ENCODE measurements at places on chromosomes 2 and 18.

DNA sequence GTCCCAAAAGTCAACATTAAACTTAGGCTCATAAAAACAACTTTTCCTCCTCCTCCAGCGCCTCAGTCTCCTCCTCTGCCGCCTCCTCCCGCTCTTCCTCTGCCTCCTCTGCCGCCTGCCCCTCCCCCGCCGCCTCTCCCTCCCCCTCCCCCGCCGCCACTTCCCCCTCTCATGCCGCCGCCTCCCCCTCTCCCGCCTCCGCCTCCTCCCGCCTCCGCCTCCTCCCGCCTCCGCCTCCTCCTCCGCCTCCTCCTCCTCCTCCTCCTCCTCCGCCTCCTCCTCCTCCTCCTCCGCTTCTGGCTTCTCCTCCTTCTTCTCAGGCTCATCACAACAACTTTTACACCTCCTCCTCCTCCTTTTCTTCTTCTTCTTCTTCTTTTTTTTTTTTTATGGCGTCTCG is 599.9 kb downstream of the TMEM182 start:
- DNase-seq, result no peak

DNA sequence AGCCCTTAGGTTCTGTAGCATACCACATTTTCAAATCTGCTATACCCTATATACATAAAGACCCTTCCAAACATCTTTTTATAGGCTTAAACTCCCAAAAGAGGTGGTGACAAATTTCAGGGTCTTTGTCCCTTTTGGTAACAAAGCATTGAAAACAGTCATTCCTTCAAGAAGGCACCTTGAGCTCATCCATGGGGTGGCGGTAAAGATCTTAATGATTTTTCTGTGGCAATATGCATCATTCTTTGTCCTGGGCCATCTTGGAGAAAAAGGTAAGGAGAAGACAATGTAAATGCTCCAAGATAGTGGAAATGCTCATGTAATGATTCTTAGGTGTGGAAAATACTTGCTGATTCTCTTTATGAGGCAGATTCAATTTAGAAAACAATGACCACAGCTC is 890.5 kb downstream of the CNTNAP5 start:
- no peak for DNase-seq

DNA sequence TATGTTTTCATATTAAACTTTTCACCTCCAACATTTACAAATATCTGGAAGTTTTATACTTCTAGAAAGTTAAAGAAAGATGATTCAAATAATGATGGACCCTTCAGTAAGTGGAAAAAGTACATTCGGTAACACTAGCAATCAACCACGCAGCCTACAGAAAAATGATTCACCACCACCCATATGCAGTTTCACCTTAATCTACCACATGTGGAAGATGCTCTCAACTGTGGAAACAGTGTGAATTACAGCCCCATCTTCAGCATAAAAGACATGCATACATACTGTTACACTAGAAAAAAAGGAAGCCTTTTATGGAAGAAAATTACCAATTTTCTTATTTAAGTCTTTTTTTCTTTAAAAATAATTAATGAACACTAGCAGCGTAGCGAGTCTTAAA is 1.1 kb downstream of the SLC38A11 start:
- DNase-seq, result no peak

- no peak for DNase-seq
Measured at GRCh38 chr2:218125626-218126080, at the start of gene CXCR2. Gene CXCR2, plus strand, starts transcription at chr2:218126028. Its CDS starts 8,774 bp downstream, at chr2:218134802.

- DNase-seq, result no peak
Measured at GRCh38 chr18:44325903-44326635, 354.6 kb upstream of the SETBP1 start.

- peak; percentile 97 for DNase-seq
Measured at GRCh38 chr2:188773075-188773474, 201.1 kb upstream of the COL3A1 start.

GRCh38 chr2:228092056-228092455 is 89.4 kb downstream of the SPHKAP start:
- DNase-seq, result no peak

DNA sequence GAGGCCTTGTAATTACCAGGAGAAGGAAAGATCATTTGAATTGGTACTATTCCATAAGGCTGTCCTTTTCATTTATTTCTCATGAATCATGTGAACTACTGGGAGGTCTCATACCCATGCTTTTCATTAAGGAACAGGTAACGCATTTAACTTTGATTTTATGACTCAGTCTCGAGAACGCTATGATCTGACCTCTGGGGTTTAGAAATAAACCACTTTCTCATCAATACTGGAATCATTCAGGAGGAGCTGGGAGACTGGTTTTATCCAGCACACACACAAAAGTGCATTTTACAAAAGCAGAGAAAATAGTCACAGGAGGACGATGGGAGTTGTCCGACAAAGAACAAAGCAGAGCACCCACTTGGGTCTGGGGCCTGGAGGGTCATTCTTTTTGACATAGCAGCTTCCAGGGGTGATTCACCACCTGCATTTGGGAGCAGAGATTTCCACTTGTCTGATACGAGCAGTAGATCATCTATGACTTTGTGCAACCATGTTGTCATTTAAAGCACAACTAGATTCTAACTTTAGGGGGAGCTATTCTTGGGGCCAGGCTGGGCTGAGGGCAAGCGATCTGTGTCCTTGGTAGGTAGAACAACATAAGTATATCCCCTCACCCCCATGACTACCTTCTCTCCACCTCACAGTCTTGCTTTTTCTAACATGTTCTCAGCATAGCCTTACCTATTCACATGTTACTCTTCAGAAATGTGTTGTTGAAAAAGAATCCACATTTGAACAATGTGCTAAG is 95.9 kb upstream of the SCG2 start:
- no peak for DNase-seq
